ENCODE measurements at places on chromosomes 2 and 18. TPM values are rescaled to one million over a fixed set of nuclear protein-coding genes. Genes with fewer than 3 reads are reported as not detected.

GRCh38 chr2:44772669-44773378, 168.7 kb upstream of the SIX3 start:
- DNase-seq = no peak

- no peak for DNase-seq
These were observed 28.2 kb downstream of the THNSL2 start for GRCh38 chr2:88198308-88198707.

- no peak for DNase-seq
These were observed 9.2 kb downstream of the HS6ST1 start for GRCh38 chr2:128309280-128310093.

DNA sequence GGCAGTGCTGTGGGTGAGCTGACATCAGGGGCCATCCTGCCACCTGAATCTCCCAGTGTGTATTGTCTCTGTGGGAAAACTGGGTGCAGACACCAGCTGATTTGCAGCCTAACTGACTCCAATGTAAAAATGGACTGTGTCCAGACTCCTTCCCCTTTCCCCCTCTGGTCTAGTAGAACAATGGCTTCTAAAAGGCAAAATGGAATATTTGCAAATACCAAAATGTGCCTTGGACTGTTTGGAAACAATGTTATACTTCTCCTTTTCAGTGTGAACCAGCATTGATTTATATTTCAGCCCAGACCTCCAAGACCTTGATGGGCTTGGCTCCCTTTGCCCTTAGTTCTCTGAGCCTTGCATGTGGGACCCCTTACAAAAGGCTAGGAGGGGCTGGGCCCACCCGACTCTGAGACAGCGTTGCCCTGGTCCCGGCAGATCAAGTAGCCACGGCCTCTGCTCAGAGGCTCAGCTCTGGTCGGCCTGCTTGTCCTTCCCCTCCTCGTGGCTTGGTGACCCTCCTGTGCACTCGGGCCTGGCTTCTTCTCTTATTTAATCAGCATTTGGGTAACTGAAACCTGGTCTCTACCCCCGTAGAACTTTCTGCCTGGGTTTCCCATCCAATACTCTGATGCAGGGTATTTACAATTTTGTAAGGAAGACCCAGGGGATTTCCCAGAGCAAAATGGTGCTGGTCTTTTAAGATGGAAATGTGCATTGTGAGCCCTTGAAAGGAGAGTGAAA, 18.0 kb upstream of the ACKR3 start:
- no peak for DNase-seq

DNA sequence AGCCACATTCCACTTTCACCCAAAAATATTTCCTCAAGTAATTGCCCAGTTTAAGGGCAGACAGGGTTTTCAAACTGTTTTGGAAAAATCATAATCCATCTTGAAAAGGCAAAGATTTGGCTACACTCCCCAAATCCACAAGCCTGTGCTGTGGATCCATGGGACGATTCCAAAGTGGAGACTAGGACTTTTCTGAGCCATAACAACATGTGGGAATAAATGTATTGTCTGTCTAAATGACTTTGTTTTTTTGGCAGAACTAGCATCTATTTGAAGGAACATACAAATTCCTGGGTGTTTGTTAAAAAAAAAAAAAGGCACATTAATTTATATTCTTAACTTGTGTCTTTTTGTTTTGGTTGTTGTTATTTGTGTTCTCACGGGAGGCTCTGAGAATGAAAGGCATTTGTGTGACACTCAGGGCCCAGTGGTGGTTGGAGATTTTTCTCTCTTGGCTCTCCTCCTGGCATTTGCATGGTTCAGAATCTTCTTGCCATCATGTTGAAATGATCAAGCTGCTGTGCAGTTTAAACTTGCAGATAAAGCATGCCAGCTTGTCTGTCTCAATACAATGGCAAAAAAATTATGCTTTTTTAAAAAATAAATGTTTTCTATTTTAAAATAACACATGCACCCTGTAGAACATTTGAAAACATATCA, 277.4 kb downstream of the EN1 start:
- no peak for DNase-seq

GRCh38 chr2:64929333-64929732, 59.9 kb upstream of the SLC1A4 start:
- no peak for DNase-seq

GRCh38 chr2:232315049-232315922, 63.3 kb upstream of the ALPP start:
- peak; percentile 96 for DNase-seq

DNA sequence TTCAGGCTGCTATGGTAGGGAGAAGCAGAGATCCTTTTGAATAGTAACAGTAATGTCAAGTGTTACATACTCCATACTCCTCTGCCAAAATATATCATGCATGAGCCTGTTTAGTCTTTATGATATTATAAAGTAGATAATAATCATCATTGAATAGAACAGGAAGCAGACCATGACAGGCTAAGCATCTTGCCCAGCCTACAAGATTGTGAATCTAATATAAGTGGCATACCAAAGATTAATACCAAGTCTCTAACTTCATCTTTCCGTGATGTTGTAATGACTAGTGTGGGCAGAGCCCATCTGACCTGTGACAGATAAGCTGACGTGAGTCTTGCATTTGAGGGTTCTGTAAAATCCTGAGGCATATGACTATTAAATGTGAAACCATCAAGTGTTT, 13.1 kb downstream of the NDUFB3 start:
- no peak for DNase-seq

The PSTPIP2 gene
- polyA plus RNA-seq = 27.2 TPM

The EMILIN2 gene
- 0.25 TPM for polyA plus RNA-seq

The SRD5A2 gene
- polyA plus RNA-seq = not detected

The PELI1 gene
- 8.3 TPM for polyA plus RNA-seq

The SLC4A3 gene
- 11.2 TPM for polyA plus RNA-seq

The REG3G gene
- polyA plus RNA-seq = not detected
